Posterior cingulate gyrus (tissue), 11 donors: ENCODE measurements at places on chromosomes 5 and 9.

- no peak for DNase-seq
Observed at GRCh38 chr5:73433982-73434342, 14.6 kb downstream of the FOXD1 start.

DNA sequence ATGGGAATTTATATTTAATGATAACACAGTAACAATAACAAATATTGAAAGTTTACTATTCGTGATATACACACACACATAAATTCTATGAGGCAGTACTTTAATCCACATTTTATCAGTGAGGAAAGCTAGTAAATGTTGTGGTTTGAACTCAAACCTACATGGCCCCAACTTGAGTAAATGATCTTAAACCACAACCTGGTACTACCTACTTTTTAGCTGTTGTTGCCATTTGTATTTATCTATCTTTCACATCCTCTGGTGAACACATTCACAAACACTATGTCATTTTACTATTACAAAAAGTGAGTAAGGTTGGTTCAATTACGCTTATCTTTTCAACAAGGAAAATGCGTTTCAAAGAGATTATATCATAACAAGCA is 186.1 kb downstream of the SMC2 start:
- DNase-seq: no peak

GRCh38 chr5:32520972-32521371 is 64.4 kb upstream of the SUB1 start:
- no peak for DNase-seq

- no peak for DNase-seq
Observed at GRCh38 chr9:21777701-21778100, 24.7 kb upstream of the MTAP start.

DNA sequence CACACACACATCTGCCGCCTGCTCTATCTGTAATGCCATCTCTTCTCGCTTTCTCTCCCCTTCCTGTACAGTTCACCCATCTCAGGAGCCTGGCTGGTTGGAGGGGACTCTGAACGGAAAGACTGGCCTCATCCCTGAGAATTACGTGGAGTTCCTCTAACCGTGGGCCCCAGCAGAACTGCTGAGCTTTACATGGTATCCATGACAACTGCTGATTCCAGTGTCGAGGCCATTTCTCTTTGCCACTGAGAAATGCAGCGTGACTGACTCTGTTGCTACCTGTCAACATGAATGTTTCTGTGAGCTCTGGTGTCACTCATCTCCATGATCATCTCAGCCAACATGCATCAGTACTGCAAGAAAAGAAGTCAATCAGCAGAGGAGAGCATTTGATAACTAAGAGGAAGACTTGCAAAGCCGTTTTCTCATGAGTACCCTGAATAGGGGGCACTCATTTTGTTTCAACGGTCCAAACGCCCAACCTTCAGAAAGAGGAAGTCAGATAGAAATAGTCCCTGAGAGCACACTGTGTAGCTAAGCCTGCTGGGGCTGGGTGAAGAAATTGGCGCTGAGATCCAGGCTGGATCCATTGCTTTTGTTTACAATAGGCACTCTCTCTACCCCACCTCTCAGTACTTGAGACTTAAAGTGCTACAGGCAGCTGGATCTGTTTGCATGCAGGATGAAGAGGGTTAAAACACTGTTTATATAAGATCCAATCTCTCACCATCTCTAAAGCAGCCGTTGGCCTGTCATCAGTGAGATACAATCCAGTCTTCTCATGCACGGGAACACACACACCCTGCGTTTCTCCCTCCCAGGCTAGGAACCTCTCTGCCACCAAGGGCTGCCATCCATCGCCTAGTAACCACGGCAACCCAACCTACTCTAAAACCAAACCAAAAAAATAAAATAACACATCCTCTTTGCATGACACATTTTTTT is 180.9 kb downstream of the NR3C1 start:
- DNase-seq: no peak

- peak; percentile 39 for DNase-seq
Observed at GRCh38 chr9:34989946-34990635, 546 bp downstream of the DNAJB5 start.

DNA sequence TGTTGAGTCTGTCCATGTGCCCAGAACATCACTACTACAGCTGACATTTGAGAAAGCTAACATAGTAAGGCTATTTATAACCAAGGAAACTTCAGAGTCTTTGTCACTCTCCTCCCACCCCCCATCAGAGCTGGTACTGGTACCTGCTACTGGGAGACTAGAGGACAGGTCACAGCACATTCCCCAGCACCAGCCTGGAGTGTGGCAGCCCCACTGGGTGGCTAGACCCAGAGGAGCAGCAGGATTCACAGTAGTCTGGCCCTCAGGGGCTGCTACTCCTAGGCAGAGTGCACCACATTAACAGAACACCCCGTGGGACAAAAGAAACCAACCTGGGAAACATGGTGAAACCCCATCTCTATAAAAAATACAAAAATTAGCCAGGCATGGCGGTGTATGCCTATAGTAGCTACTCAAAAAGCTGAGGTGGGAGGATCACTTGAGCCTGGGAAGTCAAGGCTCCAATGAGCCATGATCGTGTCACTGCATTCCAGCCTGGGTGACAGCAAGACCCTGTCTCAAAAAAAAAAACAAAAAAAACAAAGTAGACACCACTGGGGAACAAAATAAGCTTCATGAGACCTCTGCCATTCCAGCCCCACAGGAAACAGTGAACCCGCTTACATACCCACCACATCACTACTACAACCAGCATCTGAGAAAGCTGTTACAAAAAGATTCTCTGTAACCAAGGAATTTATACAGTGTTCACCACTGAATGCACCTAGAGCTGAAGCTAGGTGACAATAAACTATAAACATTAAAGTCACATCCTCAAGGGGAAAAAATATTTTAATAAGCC is 26.3 kb upstream of the PTGER4 start:
- DNase-seq: no peak

- no peak for DNase-seq
Observed at GRCh38 chr9:116627433-116627832, 59.7 kb upstream of the TRIM32 start.

DNA sequence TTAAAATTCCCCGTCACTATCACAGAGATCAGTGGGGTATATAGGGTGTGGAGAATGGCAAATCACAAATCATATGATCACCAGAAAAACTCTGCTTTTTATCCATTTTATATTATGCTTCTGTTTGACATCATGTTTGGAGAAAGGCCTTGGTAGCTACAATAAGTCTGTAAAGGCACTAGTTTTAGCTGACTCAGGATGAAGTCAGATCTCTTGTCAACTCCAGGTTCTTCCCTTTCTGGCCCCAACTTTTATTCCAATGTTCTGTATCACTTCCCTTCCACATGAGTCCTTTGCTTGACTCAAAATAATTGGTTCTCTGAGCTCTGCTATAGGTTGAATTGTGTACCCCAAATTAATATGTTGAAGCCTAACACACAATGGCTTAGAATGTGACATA is 484.9 kb downstream of the PTPRD start:
- no peak for DNase-seq

GRCh38 chr9:98229620-98230019 is 25.8 kb downstream of the TBC1D2 start:
- DNase-seq: no peak

DNA sequence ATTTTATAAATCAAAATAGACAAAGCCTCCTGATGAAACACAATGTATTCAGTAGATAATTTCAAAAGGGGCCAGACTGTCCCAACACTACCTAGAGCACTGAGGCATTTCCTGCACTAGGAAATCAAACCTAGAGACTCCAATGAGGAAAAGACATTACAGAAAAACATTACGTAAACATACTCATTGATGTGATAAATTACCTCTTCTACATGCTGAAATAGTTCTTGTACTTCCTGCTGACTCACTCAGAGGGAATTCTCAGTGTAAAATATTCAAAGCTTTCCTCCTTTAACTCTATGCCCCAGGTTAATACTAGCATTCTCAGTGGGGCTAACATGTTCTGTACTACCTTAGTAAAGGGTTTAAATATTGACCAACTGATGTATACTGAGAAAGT is 178.0 kb downstream of the ESM1 start:
- no peak for DNase-seq

- no peak for DNase-seq
Observed at GRCh38 chr5:157801-158200, 33.5 kb upstream of the LRRC14B start.

- no peak for DNase-seq
Observed at GRCh38 chr9:101586651-101587050, 8.1 kb downstream of the PPP3R2 start.

- DNase-seq: no peak
Observed at GRCh38 chr9:130333041-130333711, 67.6 kb downstream of the HMCN2 start.

GRCh38 chr5:135966790-135967189 is 12.0 kb upstream of the LECT2 start:
- no peak for DNase-seq

DNA sequence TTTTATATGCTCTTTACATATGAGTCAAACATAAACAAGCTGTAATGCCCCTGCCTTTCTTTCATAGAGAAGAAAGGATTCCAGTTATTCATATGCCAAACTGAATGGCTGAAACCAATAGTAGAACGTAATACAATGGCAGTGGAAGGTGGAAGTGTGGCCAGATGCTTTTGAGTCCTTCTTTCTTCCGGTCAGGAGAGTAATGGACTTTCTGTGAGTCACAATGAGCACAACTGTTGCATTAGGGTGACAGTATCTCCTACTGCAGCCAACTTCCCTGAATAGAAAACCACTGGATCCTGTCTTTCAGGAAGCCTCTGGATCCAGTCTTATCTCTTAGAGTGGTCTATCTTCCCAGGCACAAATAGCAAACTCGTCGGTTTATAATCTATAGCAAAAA is 855.2 kb downstream of the MAT2B start:
- no peak for DNase-seq

DNA sequence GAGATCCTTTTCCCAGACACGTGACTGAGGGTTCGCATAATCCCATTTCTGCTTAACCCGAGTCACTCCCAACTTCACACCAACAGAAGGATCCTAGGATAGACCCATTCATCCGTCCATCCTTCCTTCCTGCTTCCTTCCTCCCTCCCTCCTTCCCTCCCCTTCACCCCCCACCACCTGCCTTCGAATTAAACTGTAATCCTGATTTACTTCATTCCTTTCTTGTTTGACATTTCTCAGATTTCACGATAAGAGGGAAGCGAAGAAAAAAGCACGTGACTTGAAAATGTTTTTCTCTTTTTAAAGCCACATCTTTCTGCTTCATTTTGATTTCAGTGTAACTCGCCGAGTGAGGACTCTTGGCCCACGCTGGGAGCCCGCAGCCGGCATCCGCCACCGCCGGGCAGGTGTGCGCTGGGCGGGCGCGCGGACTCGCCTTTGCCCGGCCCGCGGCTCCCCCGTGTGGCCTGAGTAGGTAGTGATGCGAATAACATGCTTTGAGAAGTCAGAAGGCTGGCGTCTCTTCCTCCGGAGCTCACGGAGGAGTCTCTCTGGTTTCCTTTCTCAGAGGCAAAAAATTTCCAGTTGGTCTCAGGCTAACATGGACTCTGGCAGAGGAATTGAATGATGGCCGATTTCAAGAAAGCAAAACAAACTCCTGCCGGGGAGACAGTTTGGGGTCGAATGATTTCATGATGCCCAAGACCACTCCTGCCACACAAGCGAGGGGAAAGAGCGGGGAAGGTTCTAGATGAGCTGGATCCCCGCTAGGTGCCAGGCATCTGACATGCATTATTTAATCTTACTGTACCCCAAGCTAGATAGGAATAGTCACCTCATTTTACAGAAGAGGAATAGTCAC is 117.7 kb downstream of the SLC12A2 start:
- DNase-seq: peak; percentile 88

GRCh38 chr9:73155968-73156864 is 4.6 kb downstream of the ANXA1 start:
- no peak for DNase-seq
